ENCODE measurements at places on chromosomes 1 and 21. TPM values are rescaled to one million over a fixed set of nuclear protein-coding genes. Genes with fewer than 3 reads are reported as not detected.

Gene TFF2
- not detected for total RNA-seq

Gene DISP3
- not detected for total RNA-seq

GRCh38 chr21:27614231-27614630 lies 647.3 kb upstream of the ADAMTS5 start:
- no peak overlapping the region for H3K4me3 ChIP-seq
- no peaks in the 10 kb centered on the region for H3K27me3 ChIP-seq
- H3K27ac ChIP-seq, result no peak overlapping the region
- H3K4me1 ChIP-seq, result no peaks in the 10 kb centered on the region

- no peak for DNase-seq
- H3K36me3 ChIP-seq, result no peaks in the 10 kb centered on the region
- H3K4me3 ChIP-seq, result no peak overlapping the region
- no peak overlapping the region for H3K27ac ChIP-seq
Measured at GRCh38 chr1:24548070-24548469, 7.8 kb upstream of the NCMAP start.

- H3K36me3 ChIP-seq, result no peaks in the 10 kb centered on the region
- DNase-seq, result no peak
- H3K4me1 ChIP-seq, result no peaks in the 10 kb centered on the region
Measured at GRCh38 chr1:97461782-97462181, 459.1 kb downstream of the DPYD start.

DNA sequence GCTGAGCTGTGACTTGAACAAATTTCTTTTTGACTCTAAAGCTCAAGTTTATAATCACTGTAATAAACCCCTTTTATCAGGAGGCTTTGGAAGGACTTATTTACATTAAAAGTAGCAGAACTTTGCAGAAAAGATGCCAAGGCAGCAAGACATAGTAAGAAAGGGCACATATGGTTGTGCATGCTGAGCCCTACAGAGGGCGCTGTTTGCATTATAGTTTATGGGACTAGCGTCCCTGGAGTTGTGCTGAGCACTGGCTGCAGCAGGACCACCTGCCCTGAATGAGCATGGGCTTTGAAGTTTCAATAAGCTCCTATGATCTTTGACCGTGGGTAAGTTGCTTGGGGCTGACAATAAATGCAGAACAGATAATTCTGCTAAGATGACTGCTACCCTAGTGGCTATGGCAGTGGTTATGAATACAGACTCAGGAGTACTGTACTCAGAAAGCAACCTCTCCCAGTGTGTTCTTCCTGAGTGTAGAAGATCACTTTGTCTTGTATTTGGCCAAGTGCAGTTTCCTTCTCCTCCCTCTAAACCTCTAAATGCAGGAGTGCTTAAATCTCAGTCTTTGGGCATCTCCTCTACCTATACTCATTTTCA lies 45.4 kb upstream of the USP1 start:
- H3K36me3 ChIP-seq, result no peaks in the 10 kb centered on the region
- H3K27me3 ChIP-seq, result no peaks in the 10 kb centered on the region
- no peak overlapping the region for H3K4me3 ChIP-seq
- DNase-seq, result no peak

DNA sequence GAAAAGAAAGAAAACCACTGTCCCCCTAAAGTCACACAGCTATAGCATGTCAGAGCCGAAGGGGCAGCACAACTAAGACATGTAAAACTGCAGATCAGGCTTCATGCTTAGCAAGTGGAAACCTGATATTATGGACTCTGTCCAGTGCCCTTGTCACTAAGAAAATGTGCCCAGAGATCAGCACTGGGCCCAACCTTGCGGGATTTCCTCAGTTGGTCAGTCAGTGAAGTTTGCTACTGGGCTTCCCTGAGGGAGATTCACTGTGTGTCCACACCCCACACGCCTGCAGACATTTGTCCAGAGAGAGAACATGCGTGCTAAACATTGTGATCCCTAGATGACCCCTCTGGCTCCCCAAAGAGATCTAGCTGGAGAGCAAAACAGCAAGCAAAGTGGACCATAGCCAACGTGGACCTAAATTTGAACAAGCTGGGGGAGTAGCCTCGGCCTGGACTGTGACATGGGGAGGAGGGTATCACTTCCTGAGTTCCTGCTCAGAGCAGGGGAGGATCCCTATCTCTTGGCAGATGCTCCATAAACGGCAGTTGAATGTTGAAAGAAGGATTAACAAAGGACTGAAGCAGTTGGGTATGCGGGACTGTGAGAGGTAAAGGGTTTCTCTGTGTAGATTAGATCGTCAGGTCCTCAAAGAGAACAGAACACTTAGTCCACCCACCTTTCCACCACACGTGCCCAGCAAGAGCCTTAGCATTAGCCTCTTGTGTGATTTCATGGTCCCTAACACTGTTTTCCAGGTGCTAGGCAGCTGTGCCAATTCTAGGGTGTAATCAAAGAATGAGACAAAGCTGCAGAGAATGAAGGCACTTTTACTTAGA lies 53.6 kb downstream of the GLUL start:
- H3K27me3 ChIP-seq, result no peaks in the 10 kb centered on the region
- peaks cover 9% of the 10 kb centered on the region for H3K4me1 ChIP-seq
- H3K4me3 ChIP-seq, result no peak overlapping the region
- no peaks in the 10 kb centered on the region for H3K36me3 ChIP-seq
- DNase-seq, result no peak

Measured in esophagus muscularis mucosa (tissue), 4 donors.